ENCODE measurements at places on chromosomes 11 and 22.
A peak's percentile ranks its signal among the peaks of the same experiment; 100 is the strongest.

GRCh38 chr11:124183068-124183467 lies at the start of gene OR10D3:
Gene OR10D3, plus strand, starts transcription at chr11:124183345. Its CDS starts 1,925 bp downstream, at chr11:124185270.
- no peak for DNase-seq

DNA sequence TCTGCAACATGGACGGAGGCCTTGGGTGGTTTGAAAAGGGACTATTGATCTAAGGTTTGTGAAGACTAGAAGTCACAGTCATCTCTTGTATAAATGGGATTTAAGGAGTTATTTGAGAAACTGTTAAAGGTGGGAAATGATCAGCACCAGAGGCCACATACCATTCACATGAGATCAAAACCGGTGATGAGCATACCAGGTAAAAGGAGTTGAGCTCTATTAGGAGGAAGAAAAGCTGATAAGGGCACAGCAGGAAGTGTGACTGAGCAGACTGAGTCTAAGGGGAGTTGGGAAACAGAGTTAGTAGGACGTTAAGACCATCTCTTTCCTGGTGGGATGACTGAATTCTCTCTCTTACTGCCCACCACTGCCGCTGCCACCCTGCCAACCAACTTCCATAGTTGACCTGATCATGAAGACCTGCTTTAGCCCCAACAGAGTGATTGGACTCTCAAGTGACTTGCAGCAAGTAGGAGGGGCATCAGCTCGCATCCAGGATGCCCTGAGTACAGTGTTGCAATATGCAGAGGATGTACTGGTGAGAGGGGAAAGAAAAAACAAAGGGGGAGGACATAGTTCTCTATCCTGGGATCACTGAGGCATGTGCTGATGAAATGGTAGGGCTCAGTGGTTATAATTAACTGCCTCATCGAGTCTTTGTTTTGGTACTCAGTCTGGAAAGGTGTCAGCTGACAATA lies 7.6 kb downstream of the EIF3F start:
- DNase-seq, result no peak

GRCh38 chr11:16841984-16842383 lies 103.5 kb downstream of the C11orf58 start:
- no peak for DNase-seq

DNA sequence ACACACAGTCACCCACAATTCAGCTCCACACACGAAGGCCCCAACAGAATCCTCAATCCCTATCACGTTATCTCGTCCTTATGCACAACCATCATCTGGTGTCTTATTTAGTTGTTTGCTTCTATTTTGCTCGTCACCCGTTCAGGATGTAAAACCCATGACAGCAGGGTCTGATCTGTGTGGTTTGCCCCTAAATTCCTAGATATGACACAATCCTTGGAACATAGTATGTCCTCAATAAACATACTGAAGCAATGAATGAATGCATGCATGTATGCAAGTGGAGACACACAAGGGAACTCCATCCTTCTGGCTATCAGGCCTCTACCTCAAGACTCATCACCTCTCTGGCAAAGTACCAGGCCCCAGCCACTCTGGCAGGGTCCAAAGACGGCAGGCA lies 20.2 kb downstream of the STARD10 start:
- no peak for DNase-seq

DNA sequence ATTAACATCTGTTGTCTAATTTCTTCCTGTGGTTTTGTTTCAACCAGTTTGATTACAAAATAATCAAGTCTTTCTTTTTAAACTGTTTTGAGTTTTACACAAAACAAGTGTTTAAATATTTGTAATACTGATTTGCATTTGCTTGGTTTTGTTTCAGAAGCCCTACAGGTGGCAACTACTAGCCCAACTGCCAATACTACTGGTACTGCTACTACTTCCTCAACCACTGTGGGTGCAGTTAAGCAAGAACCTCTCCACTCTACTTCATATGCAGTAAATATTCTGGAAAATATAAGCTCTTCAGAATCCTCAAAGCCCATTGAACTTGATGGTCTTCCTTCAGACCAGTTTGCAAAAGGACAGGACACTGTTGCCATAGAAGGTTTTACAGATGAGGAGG lies 61.1 kb downstream of the QSER1 start:
- no peak for DNase-seq

- no peak for DNase-seq
Observed at GRCh38 chr11:99316776-99317520, 296.2 kb downstream of the CNTN5 start.

DNA sequence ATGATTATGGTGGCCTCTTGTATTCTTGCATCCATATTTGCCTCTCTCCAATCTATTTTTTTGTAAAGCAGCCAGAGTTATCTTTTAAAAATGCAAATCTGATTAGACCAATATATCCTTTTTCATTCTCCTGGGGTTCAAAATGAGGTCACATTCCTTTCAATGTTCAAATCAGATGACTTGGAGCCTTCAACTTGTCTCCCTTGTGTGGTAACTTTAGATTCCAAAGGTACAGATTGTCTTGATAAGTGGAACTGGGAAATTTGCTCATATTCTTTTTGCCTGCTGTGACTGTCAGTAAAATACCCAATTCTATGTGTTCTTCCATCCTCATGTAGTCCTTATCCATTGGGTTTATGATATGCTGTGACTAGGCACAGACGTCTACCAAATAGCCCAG lies 15.1 kb upstream of the CAPRIN1 start:
- no peak for DNase-seq

DNA sequence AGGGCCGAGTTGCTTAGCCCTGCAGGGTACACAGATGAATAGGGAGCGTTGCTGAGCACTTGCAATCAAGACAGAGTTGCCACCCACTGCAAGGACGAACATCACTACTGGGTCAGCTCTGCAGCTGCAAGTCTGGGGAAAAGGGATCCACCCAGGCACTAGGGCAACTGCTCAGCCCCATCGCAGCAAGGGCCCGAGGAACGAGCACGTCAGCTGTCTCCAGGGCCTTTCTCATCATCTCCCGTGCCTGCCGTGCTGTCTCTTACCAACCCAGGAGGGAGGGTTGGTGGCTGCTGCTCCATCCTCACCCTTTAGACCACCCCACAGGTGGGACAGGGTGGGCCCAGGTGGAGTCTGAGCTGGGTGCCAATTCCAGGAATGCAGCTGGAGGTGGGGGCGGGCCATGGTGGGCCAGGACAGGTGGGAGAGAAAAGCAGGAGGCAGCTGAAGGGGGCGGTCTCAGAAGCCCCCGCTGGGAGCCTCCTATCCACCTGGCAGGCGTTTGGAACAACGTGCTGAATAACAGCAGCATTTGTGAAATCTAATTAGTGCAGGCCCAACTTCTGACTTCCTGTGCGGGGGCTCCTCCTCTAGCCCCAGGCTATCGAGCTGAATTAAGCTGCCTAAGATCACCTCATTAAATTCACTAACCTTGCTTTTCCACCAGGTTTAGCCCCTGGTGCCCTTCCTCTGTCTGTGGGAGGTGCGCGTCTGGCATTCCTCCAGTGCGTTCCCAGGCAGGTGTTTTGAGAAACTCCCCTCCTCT lies 252.5 kb downstream of the ST3GAL4 start:
- DNase-seq, result no peak

- no peak for DNase-seq
Observed at GRCh38 chr11:120210626-120211521, at the start of gene OAF. Gene OAF, plus strand, starts transcription at chr11:120211032. Its CDS starts 248 bp downstream, at chr11:120211280.

- DNase-seq, result no peak
Observed at GRCh38 chr11:102111011-102111786, 952 bp downstream of the YAP1 start.

GRCh38 chr11:95897731-95898130 lies 26.2 kb downstream of the MTMR2 start:
- DNase-seq, result no peak

GRCh38 chr11:11306855-11307254 lies 46.2 kb downstream of the CSNK2A3 start:
- peak; percentile 27 for DNase-seq

- DNase-seq, result no peak
Observed at GRCh38 chr11:25211635-25212254, 714.9 kb downstream of the LUZP2 start.

DNA sequence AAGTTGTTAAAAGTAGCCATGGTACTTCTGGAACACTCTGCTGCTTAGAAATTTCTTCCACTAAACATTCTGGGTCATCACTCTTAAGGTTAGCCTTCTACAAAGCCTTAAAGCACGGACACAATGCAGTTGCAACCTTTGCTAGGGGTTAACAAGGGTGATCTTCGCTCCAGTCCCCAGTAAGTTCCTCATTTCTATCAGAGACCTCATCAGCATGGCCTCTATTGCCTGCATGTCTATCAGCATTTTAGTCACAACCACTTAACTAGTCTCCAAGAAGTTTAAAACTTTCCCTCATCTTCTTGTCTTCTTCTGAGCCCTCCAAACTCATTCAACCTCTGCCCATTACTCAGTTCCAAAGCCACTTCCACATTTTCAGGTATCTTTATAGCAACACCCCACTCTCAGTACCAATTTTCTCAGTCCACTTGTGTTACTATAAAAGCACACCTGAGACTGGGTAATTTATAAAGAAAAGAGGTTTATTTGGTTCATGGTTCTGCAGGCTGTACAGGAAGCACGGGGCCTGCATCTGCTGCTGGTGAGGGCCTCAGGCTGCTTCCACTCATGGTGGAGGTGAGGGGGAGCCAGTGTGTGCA lies 48.7 kb upstream of the TH start:
- no peak for DNase-seq

- DNase-seq, result no peak
Observed at GRCh38 chr11:61587541-61587941, 6.7 kb upstream of the SYT7 start.

DNA sequence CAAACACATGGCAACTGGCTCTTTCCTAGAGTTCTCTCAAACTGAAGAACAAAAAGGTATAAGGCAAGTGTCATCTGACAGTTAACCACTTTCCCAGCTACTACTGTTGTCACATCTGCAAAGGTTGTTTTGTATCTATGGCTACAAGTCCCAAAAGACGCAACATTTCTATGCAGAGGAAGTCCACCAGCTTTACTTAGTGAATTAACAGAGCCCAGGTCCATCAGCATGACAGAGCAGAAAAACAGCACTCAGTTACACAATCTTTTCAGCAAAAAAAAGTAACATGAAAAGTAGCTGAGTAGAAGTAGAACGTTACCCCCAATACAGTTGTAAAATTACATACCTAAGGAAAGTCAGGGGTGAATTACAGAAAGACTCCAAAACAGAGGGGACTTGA lies 12.1 kb downstream of the CPSF7 start:
- no peak for DNase-seq

GRCh38 chr11:28144808-28145207 lies 36.6 kb downstream of the METTL15 start:
- peak; percentile 14 for DNase-seq

DNA sequence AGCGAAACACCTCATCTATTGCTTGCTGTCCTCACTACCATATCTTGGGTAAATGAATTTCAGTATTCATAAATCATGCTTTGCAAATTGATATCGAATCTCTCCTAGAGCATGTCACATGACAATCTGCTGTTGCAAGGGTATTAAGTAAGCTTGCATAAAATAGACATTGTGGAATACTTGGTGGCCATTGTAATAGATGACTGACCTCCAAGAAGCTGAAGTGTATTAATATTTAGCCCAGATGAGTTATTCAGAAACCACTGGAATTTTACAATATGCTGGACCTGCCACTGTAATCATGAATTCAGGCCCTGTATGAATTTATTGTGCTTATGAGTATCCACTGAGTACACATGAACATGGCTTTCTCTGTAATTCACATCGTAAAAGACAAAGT lies 289.7 kb upstream of the ARHGAP42 start:
- no peak for DNase-seq

GRCh38 chr22:38397189-38398085 lies 57.6 kb downstream of the KCNJ4 start:
- no peak for DNase-seq

DNA sequence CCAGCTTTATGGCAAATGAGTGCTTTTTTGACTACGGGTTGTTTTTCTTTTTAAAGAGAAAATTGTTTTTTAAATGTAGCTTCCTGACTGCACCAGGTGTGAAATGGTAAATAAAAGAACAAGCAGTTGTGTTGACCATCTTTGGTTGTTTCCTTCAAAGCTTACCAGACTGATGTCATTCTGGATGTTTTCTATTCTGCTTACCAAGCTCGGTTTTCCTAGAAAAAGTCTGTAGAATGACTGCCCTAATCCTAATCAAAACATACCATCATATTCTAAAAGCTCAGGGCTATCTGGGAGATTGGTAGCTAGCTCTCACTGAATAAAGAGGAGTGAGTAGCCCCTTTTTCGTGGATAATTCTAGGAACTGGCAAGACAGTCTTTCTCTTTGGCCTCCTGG lies 77.7 kb downstream of the GAB2 start:
- no peak for DNase-seq

DNA sequence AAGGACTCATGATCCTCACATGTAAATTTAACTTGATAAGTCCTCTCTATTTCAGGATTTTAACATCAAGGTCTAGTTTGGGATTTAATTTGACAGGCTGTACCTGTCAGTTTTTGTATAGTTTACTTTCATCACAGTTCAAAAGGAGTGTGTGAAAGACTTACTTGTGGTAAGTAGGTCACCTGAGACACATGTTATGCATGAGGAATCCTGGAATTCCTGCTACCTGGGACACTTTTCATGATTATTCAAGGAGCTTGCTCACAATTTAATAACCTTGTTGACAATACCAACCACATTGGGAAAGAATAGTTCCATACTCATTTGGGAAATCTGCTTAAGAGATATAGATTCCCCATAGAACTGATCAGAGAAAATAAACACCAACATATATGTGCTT lies 15.8 kb upstream of the SLC36A4 start:
- DNase-seq, result no peak

GRCh38 chr22:27019827-27020226 lies 362.4 kb downstream of the MIAT start:
- DNase-seq, result no peak

- no peak for DNase-seq
Observed at GRCh38 chr11:83319346-83319745, 33.2 kb upstream of the CCDC90B start.

- DNase-seq, result no peak
Observed at GRCh38 chr22:29750559-29751538, 16.0 kb downstream of the ZMAT5 start.

DNA sequence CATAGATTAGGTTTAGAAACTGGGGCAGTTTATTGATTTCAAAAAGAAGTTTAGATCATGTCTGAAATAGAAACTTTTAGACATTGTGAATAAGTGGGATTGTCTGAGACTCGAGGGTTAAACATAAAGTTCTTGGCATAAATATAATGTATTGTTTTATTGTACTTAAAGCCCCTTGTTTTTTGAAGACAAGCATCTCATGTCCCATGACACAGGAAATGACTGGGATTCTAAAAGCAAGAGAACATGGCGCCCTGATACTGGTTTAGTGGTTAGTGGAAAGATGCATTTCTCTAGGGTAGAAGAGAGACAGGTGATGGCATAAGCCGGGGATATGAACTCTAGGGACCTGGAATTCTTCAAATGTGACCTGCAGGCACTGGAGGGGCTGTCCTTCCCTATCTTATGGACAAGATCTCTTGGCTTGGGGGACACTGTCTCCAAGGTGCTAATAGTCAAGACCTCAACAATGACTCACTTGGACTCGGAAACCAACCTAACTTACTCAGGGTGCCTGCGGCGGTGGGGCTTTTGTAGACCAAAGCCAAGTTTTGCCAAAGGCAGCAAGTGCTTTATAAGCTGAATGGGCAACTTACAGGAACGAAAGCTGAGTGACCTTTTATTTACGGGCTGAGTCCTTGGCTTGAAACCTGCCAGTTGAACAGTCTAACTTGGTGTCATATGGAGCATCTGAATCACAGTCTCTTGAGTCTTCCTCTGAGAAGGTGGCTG lies 48.2 kb downstream of the UBASH3B start:
- no peak for DNase-seq

GRCh38 chr11:35376613-35377012 lies 42.7 kb downstream of the SLC1A2 start:
- no peak for DNase-seq

GRCh38 chr11:66858186-66858938 lies 1.5 kb downstream of the LRFN4 start:
- no peak for DNase-seq

GRCh38 chr11:16114978-16115871 lies 241.1 kb downstream of the SOX6 start:
- no peak for DNase-seq

Measured in AG09309 (cell line).